GM04503 (cell line): ENCODE measurements at places on chromosomes 2 and 18.

GRCh38 chr18:12779043-12779442 lies 76.2 kb downstream of the PSMG2 start:
- no peak for DNase-seq

- DNase-seq = no peak
These were observed 730 bp downstream of the ODC1 start for GRCh38 chr2:10447300-10447894.

GRCh38 chr2:220181165-220181564 lies 553.7 kb downstream of the SLC4A3 start:
- no peak for DNase-seq

- no peak for DNase-seq
These were observed 66.1 kb upstream of the ODC1 start for GRCh38 chr2:10514273-10514672.

DNA sequence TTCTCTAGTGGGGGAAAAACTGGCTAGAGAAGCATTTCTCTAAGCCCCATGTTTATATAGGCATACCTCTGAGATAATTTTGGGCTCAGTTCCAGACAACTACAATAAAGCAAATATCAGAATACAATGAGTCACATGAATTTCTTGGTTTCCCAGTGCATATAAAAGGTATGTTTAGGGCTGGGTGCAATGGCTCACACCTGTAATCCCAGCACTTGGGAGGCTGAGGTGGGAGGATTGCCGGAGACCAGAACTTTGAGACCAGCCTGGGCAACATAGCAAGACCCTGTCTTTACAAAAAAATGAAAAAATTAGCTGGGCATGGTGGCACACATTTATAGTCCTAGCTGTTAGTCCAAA lies 22.2 kb downstream of the TSN start:
- DNase-seq = no peak

DNA sequence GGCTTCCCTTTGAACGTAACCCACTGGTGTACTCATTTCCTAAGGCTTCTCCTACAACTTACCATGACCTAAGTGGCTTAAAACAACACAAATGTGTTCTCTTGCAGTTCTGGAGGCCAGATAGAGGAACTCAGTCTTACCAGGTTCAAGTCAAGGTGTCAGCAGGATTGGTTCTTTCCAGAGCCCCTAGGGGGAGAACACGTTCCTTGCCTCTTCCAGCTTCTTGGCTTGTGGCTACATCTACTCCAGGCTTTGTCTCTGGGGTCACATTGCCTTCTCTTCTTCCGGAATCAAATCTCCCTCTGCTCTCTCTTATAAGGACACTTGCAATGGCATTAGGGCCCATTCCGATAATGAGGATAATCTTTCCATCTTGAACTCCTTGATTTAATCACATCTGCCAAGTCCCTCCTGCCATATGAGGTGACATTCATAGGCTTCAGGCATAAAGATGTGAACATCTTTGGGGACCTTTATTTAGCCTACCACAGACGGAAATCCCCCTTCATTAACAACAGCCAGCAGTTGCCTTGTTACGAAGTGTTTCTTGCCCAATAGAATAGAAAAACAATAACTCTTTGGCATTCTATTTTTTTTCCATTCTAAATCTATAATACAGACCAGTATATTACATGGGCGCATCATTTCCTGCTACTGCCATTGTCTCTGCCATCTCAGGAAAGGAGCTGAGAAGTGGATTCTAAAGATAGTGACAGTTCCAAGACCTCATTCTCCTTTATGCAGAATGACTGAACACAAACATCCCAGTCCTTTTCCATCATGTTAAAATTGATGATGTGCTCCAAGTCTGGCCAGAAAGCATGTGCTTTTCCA lies 362.0 kb downstream of the ZNF521 start:
- DNase-seq = no peak

DNA sequence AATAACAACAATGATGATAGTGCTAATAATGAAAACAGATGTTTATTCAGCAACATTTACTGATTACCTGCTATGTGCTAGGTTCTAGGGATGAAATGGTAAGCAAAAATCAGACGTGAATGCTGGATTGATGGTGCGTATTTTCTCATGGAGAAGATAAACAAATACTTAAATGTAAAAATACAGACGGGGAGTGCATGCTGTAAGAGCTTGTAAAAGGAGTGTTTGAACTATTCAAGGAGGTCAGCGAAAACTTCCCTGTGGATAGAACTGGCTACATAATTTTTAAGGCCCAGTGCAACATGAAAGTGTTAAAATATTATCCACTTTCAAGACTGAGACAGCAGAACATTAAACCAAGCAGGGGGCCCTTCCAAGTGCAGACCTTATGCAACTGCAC lies 22.1 kb downstream of the MTX2 start:
- no peak for DNase-seq

DNA sequence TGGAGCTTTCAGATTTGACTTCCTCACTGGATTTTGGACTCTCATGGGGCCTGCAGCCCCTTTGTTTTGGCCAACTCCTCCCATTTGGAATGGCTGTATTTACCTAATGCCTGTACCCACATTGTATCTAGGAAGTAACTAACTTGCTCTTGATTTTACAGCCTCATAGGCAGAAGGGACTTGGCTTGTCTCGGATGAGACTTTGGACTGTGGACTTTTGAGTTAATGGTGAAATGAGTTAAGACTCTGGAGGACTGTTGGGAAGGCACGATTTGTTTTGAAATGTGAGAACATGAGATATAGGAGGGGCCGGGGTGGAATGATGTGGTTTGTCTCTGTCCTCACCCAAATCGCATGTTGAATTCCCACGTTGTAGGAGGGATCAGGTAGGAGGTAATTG lies 233.4 kb upstream of the GALNT5 start:
- DNase-seq = no peak

DNA sequence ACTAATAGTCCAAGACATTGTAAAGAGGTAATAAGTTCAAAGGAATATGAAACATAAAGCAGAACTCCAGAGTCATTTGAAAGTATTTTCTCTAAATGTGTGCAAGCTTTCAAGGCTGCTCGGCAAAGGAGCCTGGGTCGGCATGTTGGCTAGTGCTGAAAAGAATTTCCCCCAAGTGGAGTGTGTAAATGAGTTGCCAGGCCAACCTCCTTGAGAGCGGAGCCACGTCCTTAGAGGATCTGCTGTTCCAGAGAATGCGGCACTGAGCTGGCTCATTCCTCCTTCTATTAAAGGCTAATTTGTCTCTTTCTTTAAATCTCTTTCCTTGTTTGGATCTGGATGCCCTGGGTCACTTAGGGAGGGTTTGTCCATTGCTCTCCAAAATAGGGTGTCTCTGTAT lies 127.5 kb downstream of the RDH14 start:
- DNase-seq = no peak

DNA sequence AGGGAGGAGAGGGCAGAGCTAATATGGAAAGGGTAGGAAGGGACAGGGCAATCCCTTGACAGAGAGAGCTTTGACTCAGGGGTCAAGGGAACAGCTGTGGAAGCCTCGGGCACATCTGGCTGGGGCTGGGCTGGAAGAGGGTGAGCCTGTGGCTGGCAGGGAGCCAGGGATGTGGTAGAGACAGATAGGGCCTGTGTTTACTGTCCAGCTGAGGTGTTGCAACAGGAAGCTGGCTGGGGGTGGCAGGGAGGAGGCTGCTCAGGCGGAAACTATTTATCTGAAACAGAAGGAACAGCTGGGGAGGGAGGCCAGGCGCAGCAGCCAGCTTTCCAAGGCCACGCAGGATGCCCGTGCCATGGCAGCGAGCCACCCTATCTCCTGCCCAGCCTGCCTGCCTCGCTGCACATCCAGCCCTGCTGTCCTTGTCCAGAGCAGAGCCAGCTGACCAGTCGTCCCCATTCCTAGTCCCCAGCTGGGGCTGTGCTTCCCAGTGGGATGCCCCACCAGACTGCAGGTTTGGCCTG lies 264.7 kb downstream of the CYP26B1 start:
- DNase-seq = peak; percentile 84

- no peak for DNase-seq
These were observed 57.9 kb downstream of the LIPG start for GRCh38 chr18:49619801-49620200.

GRCh38 chr2:30860003-30860725 lies 52.9 kb upstream of the CAPN13 start:
- DNase-seq = no peak

DNA sequence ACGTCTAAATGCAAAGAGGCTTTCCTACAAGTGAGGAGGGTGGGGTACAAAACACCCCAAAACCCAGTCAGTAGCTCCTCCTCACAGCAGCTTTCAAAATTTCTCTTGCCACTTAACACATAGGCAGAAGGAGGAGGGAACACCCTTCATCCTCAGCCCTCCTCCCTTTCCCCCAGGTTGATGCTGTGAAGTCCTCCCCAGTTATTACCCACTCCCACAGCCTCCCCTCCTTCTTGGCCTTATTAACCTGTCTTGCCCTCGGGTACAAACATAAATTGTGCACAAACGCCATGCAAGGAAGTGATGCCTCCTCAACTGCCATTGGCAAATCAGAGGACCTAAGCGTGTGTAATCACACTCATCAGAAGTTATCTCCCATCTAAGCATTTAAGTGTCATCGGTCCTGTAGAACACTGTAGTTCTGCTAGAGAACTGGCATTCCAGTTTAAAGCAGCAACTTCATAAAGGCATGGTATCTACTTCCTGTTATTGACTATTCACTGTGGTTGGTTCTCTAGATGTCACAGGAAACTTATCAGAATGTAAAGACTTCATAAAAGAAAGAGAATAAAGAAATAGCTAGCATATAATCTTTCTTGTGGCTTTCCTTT lies at the start of gene DSC1:
TSS of gene DSC1 (minus strand) at position 32 of the 611 bp plus-strand sequence. CDS start 262 bp downstream, outside the sequence.
- no peak for DNase-seq

DNA sequence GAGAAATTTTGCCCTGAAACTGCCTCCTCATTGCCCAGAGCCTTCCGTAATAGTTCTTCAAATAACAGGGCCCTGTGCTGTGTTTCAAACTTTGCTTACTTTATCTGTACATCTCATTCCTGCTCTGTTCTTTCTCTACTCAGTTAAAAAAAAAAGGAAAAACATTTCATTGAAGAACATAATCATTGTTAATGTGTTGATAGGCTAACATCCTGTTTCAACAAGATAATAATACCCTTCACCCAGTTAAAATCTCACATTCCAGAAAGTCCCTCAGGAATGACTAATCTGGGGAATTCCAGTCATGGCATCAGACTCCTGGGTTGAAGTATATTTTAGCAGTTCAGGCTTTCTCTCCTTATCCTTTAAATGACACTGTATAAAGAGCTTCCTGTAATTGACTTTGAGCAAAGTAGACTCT lies 45.6 kb upstream of the ITGAV start:
- peak; percentile 77 for DNase-seq

DNA sequence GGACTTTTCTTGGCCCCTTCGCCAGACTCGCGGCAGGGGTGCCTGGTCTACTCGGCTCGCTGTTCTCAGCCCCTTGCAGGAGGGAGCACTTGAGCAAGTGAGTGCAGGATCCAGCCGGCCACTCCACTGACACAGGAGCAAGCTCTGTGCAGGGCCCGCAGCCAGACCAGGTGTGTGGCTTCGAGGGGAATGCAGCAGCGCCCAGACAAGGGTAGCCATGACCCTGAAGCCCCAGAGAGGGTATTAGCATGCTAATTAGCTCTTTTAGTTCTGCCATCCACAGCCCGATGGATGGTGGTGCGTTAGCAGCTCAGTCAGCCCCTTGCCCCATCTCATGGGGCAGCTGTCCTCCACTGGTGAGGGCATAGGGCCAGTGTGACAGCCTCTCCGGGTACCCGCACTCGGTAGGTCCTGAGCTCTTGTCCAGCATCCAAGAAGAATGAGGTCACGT lies 103.2 kb upstream of the HS6ST1 start:
- DNase-seq = no peak

DNA sequence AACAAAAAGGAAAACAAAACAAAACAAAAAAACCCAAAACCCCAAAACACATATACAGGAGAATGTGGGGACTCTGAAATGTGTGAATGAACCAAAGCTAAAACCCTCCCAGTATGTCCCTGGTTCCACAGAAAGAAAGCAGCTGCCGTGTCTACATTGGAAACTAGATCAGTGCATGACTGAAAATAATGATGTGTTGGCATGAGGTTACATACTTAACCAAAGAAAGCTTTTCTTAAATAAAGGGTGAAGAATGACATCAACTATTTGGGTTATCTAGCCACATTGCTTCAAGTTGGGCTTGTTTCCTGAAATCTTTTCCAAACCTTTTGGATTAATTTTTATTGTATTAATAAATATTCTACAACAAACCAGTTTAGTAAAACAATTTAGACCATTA lies 91.9 kb upstream of the FN1 start:
- DNase-seq = no peak

DNA sequence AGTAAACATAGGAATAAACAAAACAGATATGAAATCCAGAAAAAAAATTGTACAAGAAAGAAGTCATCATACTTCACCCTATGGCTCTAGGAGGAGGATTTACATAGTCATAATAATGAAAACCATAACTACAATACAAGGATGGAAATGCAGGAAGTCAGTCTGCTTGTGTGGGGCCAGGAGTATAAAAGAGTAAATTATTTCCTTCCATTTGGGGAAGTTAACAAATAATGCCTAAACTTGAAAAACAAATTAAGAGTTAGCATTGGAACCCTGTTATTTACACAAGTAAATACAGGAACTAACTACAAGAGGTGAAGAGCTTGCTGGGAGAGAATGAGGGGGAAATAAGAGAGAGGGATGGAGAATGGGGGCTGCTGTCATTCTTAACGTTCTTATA lies 15.4 kb downstream of the TMEM163 start:
- DNase-seq = no peak

- DNase-seq = no peak
These were observed 73.7 kb downstream of the GREB1L start for GRCh38 chr18:21315741-21316197.

GRCh38 chr2:39530411-39530866 lies 93.4 kb upstream of the MAP4K3 start:
- DNase-seq = peak; percentile 65

DNA sequence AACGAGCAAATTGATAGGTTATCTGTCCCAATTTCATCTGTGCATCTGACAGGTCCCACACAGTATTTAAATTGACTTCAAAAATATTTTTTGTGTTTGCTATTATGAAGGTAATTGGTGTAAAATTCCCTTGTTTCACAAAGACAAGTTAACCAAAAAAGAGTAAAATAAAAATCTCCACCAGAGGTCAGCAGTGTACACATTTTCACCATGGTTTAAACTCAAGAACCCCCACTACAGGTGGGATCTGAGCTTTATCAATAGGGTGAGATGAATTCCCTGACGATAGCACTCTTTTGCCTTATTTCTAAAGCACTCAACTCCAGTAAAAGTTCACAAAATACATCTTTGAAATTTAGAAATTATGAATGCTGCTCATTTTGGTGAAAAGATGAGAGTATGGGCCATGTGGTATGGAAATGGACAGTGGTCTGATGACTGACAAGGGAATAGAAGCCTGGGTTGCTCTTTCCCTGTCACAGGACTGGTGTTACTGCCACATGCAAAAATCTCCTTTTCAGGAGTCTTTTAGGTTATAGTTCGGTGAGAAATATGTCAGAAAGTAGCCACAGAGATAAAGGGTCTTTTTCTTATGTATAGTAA lies 68.0 kb downstream of the SERPINB8 start:
- peak; percentile 2 for DNase-seq

GRCh38 chr2:119255760-119256581 lies 32.3 kb downstream of the STEAP3 start:
- peak; percentile 96 for DNase-seq
